Stimulated activated CD4-positive, alpha-beta T cell treated with anti-CD3 and anti-CD28 coated beads, Interleukin-12 subunit alpha, Interleukin-12 subunit beta, amount 100 ng/mL, for 48 hours (primary cell): ENCODE measurements at places on chromosomes 7 and 10.
A peak's percentile ranks its signal among the peaks of the same experiment; 100 is the strongest.

DNA sequence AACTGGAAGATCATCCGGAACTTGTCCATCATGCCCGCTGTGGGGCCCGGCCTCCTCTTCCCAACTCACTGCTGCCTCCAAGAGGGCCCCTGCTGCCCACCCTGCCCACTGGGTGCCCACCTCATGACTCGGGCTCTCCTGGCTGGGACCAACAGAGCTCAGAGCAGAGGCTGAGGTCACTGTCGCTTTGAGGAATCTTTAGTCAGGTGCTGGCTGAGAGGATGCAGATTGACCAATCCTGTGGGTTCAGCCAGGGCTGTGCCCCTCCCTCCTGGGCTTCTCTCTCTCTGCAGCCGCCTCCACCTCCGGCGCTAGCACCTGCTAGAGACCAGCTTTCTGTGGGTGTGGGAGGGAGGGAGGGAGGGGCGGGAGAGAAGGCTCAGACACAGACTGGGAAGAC lies at the start of gene CALHM1:
Gene CALHM1 (minus strand): TSS at position 181 of the 400 bp plus-strand sequence. CDS start 149 bp downstream, at position 32.
- DNase-seq = no peak

DNA sequence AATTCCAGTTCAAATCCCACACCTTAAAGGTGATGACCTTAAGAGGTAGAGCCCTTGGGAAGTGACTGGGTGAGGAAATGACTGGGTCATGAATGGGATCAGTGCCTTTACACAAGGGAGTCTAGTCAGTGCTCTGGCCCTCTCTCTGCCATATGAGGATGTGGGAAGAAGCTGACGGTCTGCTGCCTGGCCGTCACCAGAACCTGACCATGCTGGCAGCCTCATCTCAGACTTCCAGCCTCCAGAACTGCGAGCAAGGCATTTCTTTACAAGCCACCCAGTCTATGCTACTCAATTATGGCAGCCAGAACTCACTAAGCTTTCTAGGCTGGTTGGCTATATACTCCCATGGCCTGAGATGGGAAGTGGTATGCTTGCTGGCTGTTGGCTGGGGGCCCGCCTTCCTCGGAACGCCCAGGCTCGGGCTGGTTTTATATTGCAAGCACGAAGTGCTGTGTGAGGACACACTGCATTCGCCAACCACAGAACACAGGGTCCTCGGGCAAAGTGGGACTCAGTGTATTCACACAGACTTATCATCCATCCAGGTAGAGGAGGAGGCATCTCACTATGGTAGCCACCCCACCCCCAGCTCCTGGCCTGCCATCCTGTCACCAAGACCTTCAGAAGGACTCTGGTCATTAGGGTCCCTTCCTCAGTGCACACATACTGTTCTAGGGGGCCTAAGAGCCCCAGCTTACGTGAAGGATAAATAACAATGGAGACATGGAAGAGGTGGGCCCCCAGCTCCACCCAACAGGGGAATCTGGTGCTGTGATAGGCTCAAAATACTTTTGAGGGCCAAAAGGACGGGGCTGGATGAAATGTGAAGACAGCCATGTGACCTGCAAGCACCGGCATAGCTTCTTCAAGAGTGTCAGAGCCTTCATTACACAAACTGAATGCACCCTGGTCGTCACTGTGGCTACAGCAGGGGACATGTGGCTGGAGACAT lies 49.0 kb downstream of the ZRANB1 start:
- DNase-seq = no peak

- no peak for DNase-seq
These were observed 244.6 kb downstream of the PHTF2 start for GRCh38 chr7:78043159-78043558.

GRCh38 chr10:116201011-116201410 lies 72.0 kb downstream of the GFRA1 start:
- no peak for DNase-seq

DNA sequence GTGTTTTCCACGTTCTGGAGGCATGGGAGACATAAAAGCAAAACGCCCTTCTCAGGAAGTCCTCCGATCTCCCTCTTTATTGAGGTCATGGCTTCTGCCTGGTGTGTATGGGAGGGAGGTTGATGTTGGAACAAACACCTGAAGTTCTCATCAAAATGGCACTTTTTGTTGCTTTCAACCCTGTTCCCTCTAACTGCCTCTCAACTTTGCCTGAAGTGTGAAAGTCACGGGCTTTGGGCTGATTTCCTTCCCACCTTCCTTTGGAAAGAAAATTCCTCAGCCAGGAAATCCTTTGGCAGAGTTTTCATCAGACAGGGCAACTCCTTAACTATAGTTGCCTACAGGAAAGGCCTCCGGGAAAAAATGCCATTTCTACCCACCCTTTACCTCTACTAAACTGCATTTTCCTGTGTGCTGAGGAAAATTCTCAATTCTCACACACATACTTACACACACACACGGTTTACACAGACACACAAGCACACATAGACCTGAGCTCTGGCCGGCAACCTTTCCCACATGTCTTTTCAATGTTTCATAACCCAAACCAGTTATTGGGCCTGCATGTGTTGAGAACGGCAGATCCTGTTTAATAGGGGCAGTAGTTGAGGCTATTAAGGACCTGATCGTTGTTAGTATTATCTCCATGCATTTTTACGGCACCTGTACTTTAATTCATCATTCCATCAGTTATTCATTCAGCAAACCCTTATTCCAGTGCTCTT lies 36.4 kb downstream of the CYP17A1 start:
- no peak for DNase-seq

- no peak for DNase-seq
These were observed 238.8 kb downstream of the ZEB1 start for GRCh38 chr10:31557854-31558253.

GRCh38 chr7:1489336-1489735 lies 14.9 kb downstream of the INTS1 start:
- no peak for DNase-seq

DNA sequence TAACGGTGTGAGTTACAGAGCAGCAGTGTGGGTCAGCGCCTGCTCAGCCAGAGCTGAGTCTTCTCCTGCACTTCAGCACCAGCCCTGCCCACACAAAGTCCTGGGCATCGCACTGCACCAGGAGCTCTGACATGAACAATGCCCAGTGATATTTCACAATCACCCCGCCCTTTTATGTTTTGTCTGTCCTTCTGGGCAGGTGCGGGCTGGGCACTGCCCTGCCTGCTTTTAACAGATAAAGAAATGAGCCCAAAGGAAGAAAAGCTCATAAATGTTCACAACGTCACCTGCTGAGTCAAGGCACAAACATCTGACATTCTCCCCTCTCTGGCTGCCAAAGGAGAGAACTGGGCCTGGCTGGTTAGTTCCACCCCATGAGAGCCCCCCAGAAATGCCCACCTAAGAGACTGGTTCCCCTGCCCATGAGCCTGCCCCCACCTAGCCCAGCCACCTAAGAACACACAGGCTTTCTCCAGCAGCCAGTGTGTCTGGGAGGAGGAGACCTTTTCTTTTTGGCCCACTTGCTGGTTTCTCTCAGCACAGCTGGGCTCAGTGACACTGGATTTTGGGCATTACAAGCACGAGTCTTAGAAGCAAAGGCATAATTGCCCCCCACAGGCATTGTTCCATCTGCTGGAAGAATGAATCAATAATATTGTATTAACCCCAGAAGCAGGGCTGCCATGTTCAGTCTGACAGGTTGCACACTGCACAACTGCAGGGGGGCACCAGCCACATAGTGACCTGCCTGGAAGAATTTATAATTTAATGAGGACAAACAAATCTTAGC lies 22.3 kb downstream of the CALML3 start:
- no peak for DNase-seq

DNA sequence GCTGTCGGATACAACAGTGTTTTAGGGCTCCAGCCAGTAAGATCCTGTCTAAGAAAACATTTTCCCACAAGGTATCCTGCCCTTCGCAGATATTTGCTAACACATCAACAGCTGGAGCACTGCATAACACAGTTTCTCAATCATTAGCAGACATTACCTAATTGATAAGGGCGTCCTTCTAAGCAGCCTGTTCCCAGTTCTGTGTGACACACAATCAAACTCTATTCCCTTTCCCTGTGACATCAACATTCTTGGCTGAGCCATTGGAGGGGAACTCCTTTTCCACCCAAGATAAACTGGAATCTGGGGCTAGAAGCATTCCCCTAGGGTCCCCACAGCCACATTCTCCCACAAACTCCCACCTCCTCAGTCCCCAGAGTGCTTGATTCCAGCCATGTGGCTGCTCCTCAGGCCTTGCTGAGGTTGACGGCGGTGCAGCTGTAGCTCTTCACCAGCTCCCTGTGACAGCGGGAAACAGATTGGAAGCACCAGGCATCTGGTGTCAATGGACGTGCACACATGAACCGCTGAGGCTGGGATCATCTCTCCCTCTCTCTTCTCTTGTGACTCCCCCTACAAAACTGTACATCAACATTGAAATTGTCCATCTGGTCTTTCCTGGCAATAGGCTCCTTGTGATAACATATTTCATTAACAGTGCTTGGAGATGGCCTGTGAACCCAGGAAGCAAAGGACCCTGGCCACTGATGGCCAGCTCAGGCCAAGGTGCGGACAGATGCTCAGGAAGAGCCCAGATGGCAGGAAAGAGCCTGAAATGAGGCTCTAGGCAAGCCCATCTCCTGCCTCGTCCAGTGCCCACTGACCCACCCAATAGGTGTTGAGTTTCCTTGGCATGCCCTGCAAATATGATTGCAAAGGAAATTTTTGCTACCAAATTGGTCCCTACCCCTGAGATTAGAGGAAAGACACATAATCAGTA lies 131.1 kb upstream of the TBX20 start:
- no peak for DNase-seq

DNA sequence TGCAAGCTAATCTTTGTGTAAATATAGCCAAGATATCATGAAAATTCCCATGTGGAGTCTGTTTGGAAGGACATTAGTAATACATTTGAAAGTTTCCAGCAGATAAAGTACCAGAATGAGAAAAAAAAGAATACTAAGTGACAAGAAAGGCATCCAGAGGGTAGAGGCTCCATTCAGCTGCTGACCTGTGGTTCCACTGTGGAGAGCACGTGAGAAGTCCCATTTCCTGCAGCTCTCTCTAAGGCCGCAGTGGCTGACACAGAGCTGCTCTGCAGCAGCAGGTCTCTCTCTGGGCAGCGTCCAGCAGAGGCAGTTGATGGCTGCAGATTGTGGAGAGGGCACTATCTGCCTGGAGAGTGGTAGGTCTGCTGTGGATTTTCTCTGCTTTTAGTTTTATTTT lies 100.1 kb upstream of the TMEM72 start:
- no peak for DNase-seq

- DNase-seq = no peak
These were observed 688.0 kb upstream of the ZWINT start for GRCh38 chr10:57049096-57049495.

GRCh38 chr7:96486681-96487080 lies 164.8 kb upstream of the SLC25A13 start:
- DNase-seq = no peak

DNA sequence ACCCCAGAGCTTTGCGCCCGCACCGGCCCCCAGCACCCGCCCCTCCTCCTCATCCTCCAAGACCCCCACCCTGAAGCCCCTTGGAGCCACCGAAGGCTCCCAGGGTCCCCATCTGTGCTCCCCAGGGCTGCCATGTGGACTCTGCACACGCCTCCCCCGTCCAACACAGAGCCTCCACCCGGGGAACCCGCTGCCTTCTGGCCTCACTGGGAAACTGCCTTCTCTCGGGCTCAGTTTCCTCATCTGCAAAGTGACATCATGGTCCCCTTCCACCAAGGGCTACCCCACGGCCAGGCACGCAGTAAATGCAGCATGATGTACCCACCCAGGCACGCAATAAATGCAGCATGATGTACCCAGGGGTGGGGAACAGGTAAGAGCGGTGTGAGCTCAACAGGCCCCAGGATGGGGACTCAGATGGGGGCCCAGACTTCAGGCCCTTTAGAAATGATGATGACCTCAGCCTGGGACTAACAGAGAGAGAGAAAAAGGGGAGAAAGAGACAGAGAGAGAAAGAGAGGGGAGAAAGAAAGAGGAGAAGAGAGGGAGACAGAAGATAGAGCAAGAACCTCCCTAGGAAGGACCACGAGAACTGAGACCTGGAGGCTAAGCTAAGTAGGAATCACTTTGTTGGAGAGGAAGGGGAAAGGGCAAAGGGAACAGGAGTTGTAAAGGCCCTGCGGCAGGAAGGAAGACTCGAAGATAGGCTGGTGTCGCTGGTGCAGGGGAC lies 2.5 kb upstream of the MICALL2 start:
- no peak for DNase-seq

- no peak for DNase-seq
These were observed 227.6 kb downstream of the DGKI start for GRCh38 chr7:137619181-137619580.

DNA sequence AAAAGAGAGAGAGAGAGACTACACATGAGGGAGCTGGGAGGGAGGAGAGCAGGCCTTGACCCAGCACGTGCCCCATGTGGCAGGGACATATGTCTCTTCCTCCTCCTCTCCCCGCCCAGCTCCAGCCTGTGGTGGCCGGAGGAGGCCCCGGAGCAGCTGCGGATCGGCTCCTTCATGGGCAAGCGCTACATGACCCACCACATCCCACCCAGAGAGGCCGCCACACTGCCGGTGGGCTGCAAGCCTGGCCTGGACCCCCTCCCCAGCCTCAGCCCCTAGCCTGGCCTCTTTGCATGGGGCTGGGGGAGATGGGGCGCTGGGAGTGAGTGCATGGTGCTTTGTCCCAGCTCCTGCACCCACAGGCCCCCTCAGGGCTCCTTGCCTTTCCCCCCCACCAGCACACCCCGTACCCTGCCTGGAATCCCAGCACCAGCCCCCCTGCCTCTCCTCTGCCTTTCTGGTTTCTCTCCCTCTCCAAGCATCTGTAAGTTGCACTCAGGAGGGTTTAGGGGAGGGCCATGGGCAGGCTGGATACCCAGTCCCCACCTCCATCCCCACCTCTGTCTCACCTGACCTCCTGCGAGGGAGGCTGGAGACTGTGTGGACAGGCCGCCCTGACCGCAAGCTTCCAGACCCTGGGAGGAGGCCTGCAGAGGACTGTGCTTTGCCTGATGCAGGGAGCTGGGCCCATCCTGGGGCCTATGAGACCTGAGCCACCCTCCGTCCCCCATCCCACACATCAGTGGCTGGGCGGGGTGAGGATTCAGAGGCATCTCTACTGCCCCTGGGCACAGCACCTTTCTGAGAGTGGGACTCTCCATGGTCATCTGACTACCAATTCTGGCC lies 4.8 kb downstream of the UPK3B start:
- no peak for DNase-seq

DNA sequence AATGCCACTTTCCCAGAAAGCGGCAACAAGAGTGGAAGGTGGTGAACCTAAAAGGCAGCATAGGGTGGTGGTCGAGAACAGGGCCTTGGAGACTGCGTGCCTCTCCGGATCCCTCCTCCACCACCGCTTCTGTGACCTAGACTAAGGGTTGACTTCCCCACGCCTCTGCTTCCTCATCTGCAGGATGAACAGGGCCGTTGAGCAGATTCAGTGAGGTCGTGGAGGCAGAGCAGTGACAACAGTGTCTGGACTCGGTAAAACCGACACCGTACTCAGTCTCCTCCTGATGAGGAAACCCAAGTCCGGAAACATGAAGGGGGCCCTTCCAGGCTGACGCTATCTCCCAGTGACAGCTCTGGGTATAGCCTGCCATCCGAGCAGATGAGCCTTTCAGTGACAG lies 162.6 kb downstream of the CELF2 start:
- peak; percentile 54 for DNase-seq
